ENCODE measurements at places on chromosomes 4 and X. TPM values are rescaled to one million over a fixed set of nuclear protein-coding genes. Genes with fewer than 3 reads are reported as not detected.

DNA sequence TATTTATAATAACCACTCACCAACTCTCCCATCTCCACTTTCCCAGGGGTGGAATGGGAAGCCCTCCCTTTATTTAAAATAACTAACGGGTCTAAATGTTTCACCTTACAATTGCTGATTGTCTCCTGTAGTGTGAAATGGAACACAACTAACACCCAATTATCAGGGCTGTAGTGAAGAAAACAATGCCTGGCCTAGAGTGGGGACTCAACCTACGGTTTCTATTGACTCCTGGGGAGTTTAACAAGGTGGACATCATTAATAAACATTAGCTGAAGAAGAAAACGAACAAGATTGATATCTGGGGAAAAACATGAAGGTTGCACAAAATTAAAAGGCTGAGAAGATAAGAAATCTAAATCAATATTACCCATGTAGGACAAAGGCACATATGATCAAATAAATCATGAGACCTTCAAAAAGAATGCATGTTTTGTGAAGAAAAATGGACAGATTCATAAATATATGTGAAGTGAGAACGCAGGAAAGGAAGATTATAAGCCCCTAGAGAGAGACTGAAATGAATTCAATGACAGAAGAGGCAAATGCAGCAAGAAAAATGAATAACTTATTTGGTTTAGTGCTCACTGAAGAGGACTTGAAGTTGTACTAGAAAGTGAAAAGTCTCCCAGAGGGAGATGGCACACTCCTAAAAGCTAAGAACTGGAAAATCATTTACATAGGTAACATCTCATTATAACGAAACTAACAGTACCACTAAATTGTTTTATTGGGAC is 593.0 kb upstream of the AADAT start:
- DNase-seq, result no peak

DNA sequence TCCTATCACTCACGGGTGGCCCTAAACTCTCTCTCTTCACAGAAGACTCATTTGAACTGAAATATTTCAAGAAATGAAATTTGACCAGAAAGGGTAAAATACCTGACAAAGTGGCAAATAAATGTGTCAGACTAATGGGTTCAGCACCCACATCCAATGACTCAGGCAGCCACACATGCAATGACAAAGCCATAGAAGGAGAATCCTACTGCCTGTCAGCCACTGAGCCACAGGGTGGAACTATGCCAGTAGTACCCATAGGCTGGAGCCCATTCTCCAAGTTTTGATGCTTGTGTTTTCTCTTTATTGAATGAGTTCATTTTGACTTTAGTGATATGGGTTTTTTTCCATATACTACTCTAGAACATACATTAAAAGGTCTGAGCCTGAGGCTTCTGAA is 179.0 kb downstream of the BEND2 start:
- no peak for DNase-seq

- DNase-seq, result no peak
Observed at GRCh38 chr4:86908251-86908657, 16.0 kb upstream of the C4orf36 start.

DNA sequence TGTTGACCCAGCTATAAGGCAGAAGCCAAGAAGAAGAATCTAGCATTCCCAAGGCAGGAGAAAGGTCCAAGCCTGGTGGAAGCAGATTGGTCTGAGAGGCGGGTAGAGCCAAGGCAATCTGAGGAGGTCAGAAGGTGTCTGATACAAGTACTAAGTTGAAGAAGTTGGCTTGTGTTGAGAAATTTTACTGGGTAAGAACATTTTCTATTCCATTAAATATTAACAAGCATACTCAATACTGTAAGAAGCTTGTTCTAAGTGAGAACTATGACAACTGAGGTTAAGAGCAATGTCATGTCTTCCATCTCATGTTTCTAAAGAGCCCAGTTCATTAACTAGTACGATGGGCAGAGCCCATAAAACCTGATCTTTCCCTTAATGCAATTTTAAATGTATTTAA is 75.0 kb downstream of the FAM13A start:
- DNase-seq, result no peak

GRCh38 chr4:53688186-53688790 is 97.0 kb upstream of the LNX1 start:
- no peak for DNase-seq

Gene SLIT2
- total RNA-seq, result 1.3 TPM

Gene GBA3
- total RNA-seq, result 60.0 TPM

Gene XK
- 1.4 TPM for total RNA-seq

GRCh38 chrX:85980286-85980685 is 67.1 kb downstream of the CHM start:
- DNase-seq, result no peak

GRCh38 chr4:138627096-138627495 is 384.9 kb upstream of the SLC7A11 start:
- no peak for DNase-seq

DNA sequence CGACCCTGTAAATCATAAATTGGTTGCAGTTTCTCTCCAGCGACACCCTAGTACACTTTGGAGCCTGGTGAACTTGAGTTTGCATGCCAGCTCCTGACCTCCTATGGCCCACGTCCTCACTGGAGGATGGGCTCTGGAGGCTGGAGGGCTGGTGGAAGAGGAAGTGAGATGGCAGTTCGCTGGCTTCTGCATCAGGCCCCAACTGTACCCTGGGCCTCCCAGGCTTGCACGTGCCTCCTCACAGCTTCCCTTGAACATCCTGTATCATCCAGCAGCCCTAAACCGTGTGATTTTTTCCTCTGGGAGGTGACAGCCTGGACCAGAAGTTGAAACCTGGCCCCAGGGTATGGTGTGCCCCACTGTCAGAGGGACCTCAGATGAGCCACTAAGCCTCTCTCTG is 78.5 kb downstream of the HTRA3 start:
- no peak for DNase-seq

- peak; percentile 29 for DNase-seq
Observed at GRCh38 chrX:120251471-120252011, 929 bp downstream of the ZBTB33 start.

Gene MSX1
- total RNA-seq, result 0.15 TPM

Gene GSX2
- not detected for total RNA-seq

GRCh38 chrX:148290041-148290440 is 210.4 kb upstream of the AFF2 start:
- DNase-seq, result no peak

Gene PABPC5
- total RNA-seq, result 0.12 TPM

DNA sequence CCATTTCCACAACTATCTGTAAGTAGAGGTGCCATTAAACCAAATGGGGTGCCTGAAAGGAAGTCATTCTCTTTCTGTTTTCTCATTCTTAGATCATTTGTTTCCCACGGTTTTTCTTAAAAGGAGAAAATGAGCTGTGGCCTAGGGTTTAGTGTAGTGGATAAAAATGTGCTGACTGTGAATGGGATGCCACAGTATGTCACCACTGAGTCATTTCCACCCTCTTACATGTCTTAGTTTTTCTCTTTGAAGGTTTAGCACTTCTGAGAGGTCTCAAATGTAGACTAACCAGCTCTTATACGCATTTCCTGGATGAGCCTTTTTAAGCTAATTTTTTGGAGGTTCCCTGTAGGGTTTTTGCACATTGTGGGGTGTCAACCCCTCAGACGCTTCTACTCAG is 244.5 kb upstream of the SPANXN1 start:
- DNase-seq, result no peak

DNA sequence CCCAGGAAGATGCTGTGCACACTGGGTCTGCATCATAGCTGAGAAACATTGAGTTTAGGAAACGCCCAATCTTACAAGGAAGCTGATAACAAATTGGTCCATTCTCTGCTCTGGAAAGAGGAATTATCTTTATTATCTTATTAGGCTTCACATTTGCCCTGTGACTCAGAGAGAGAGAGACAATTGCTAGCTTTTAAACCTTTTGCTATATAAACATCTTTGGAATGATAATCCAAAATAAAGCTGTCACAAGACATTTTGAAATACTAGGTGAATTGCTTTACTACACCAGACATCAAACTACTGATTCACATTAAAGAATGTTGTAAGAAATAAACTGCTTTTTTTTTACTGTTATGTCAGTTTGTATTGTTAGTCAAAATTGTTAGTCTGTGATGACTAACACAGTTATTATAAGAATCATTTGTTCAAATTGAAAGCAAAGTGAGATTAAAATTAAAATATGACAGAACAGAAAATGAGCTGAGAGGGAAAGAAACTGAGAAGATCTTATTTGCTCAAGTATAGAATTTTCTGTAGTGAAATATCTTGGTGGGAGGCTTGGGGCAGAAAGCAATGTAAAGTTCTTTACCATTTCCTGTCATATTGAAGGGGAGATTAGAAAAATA is 765.4 kb upstream of the PCDH10 start:
- DNase-seq, result no peak

Gene ZDHHC15
- total RNA-seq, result 0.12 TPM

DNA sequence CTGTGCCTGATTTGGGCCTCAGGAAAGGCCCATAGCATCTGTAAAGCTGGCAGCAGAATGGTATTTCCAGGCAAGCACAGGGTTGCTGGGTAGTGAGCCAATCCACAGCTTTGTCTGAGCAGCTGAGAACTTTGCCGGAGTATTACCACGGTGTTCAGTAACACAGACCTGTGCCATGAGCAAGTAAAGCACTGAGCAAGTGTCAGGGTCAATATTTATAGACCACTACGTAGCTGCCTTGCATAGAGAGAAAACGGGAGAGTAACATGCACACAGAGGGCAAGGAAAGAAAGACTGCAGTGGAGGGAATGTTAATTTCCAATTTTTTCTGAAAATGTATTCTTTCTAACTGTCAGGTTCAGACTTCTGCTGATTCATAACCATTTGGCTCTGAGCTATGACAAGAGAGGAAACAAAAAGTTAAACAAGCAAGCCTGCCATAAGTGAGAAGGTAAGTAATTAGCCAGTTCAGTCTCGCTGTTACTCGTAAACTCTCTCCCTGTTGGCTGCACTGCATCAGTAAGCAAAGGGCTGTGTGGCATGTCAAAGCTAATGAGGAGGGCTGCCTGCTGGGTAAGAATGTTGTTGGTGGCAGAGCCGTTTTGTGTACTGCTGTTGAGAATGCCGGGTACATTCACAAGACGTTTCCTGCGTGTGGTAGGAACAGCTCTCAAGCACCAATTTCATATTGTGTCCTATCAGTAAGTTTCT is 238.1 kb downstream of the BMPR1B start:
- DNase-seq, result no peak

DNA sequence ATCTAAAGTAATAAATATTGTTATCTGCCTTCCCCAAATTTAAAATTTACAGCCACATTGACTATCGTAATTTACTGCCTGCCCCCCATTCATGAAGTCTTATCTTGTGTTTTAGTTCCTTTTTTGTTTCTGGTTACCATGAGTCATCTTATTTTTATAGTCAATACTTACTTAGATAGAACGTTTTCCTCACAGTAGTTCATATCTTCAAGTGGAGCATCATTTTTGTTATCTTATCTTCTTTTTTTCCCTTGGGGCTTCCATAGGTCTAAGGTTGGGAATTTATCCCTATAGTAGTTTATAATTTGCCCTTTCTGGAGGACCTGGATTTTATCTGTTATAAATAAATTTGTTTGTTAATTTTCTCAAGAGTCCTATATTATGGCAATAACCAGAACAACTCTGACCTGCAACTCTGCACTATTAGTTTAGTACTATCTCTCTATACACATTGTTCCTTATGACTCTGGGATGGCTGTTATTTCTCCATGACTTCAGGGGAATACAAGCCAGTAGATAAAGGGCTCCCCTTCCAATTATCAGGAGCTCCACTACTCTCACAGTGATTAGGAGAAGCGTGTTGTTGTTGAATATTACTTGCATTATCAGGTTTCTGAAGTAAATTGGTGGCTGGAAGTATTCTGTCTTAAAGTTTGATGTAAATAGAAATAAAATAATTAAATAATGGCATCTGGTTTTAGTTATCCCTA is 330.6 kb downstream of the GALNTL6 start:
- no peak for DNase-seq

DNA sequence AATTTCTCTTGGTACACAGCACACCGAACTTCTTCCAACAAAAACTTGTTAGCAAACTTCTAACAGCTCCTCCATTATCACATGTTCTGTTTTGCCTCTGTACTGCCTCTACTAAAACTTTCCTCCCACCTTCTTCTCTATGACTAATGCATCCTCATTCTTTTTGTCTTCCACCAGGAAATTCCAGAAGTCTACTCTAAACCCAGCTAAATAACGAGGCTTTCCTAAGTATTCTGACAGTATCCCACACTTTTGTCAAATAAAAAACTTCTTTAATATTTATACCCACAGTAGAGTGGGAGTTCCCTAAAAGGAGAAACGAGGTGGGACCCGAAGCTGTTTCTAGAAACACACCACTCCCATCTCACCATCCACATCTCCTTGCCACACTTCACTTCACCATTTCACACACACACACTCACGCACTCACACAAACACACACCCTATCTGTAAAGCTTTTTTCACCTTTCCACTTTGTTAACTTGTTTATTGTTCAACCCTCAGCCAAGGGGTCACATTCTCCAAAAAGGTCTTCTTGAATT is 280.3 kb downstream of the ARAP2 start:
- no peak for DNase-seq

Gene GRIA2
- not detected for total RNA-seq

GRCh38 chr4:7792616-7793015 is 147.0 kb downstream of the AFAP1 start:
- DNase-seq, result no peak

Gene SHOX
- total RNA-seq, result not detected

Gene ABLIM2
- total RNA-seq, result 3.5 TPM

Gene SPIN2A
- not detected for total RNA-seq

Gene NPY5R
- 0.62 TPM for total RNA-seq

DNA sequence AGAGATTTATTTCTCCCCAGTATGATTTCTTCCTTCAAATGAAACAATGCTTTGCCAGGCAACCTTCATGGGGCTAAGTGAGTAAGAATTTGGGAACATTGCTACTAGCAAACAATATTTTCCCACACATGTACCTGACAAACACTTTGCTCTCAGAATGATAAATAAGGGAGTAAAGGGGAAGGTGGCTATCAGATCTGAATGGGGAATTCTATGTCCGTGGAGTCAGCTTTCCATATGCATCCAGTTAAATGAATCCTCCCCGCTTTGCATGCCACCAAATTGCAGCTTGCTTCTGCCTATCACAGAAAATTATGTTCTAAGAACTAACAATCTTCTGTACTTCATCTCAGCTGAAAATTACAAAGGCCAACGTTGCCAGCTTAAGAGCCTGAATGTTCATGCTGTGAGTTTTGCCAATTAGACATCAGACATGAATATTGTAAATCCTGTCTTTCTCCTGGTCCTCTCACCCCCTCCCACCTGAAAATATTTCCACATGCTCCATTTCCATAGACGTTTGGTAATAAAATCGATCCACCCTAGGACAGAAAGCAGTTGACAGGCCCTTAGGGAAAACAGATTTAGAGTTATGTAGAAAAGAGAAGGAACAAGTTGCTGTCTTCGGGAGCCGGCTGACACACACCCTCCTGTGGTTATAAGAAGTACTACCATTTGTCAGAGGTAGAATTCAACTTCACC is 6.3 kb downstream of the MEPE start:
- DNase-seq, result no peak

All from right lobe of liver (tissue), 6 donors.